Stimulated activated CD8-positive, alpha-beta memory T cell treated with anti-CD3 and anti-CD28 coated beads, Interleukin-15, amount 100 ng/mL, for 48 hours (primary cell): ENCODE measurements at places on chromosomes 1 and 21.
A peak's percentile ranks its signal among the peaks of the same experiment; 100 is the strongest.

DNA sequence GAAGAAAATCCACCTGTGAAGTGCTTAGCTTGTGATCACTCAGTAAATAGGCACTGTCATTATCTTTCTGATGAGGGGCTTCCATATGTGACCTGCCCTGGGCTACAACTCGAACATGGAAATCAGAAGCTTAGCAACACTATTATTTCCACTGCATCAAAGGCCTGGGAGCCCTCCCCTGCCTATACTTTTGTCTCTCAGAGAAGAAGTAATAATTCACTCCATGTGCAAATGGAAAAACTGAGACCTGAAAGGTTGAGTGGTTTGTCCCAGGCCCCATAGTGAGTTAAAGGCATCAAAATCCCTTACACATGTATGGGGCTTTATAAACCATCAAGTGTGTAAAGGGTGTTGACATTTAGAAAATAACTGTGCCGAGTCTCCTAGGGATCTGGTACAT, 20.9 kb downstream of the SOX13 start:
- DNase-seq, result no peak

DNA sequence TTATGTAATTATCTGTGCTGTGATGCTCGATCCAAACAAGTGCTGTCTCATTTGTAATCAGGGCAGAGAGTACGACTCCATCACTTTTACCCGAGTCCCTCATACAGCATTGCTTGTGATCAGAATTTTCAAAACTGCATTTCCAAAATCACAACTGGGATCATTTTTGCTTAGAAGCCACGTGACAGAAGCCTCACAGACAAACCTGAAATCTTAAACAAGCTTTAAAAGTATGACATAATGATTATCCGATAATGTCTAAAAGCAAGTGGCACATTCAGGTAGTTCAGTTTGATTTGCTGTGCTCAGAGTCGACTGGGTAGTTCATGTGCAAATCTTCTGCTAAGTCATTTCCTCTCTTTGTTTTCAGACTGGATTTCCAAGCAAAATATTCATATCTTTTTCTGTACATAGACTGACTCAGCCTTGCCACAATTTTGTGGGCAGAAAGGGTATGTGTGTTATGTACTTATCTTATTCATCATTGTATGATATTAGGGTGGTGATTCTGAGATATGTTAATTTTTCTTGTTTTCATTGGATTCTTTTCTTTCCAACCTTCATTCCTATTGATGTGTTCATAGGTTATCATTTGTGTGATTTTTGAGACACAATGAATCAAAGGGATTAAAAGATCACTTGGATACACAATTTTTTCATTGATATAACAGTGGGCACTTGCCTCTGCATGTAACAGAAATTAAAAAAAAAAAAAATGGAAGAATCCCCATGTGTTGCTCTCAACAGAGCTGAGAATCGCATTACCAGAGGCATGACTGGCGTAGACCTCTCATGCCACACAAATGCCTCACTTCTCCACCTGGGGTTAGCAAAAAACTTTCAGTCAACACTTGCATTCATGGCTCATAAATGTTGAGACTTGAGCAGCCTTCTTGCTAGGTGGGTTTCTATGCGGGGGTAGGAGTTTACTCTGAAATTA, 355.7 kb downstream of the LTN1 start:
- DNase-seq, result no peak

DNA sequence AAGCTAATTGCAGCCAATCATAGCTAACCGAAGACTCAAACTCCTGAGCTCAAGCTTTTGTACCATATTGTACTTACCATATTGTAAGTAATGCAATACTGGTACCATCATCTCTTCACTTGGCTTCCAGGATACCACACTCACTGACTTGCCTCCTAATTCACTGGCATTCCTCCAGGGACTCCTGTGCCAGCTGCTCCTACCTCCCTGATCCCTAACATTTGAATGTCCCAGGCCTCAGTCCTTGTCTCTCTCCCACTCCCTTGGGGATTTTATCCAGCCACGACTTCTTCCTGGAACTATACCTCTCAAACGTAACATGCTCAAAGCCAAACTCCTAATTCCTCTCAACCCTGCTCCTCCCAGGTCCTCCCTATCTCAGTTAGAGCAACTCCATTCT, 33.8 kb downstream of the USP48 start:
- DNase-seq, result no peak

DNA sequence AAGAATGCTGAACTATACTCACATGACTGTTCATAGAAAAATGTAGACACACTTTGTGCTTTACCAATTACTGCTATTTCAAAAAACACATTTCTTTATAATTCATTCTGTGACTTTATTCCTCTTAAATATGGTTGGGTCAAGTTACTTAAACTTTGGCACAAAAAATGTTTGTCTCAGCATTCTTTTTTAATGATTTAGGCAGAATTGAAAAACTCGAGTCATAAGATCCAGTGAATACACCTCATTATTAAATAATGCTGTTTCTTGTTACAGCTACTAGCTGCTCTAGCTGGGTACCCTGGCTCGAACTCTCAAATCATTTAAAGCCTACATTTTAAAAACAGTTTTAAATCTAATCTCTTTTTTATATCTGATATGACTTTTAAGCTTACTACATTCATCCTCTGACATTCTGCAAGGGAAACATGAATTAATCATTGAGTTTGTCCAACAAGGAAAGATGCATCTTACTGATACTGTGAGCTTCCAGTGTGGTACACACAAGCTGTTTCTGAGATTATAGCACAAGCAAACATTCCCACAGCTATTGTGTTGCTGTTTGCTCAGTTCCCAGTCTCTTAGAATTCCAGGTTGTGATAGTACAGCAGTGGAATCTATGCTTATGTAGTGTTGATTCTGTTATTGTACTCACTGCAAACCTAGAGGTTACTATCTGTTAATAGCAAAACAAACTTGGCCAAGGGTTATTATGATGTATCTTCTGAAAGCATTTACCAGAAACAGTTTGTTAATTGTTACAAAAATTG, 746.5 kb downstream of the USP25 start:
- DNase-seq, result no peak

- no peak for DNase-seq
These were observed 87.4 kb upstream of the TTC39A start for GRCh38 chr1:51417496-51418383.

DNA sequence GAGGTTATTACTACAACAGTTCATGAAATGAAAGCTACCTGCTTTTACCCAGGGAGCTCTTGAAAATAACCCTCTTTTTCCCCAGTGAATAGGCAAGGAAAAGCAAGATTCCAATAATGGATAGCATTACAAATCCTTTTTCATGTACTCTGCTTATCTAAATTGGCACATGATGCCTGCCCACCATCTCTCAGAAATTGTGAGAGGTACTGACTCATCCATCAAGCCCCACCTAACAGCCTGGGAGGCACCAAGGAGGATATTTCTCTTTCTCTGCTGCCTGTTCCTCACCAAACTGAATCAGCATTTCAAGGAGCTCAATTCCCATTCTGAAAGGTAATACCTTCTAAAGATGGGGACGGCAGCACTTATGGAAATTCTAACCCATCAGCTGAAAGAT, 34.4 kb downstream of the PALMD start:
- no peak for DNase-seq

DNA sequence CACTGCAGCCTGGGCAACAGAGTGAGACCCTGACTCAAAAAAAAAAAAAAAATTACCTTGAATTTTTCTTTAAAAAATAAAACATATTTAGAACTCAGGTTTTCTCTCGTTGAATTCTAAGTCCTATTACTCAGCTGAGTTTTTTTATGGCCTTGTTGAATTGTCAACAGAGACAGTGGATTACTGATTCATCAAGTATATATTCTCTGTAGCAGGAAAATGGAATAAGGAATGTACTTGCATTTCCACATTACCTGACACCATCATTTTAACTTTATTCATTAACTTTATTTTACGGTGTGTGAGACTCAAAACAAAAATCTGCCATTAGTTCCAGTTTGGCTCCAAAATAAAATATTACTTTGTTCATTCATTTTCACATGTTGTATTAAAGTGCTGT, 53.8 kb upstream of the APP start:
- DNase-seq, result no peak

DNA sequence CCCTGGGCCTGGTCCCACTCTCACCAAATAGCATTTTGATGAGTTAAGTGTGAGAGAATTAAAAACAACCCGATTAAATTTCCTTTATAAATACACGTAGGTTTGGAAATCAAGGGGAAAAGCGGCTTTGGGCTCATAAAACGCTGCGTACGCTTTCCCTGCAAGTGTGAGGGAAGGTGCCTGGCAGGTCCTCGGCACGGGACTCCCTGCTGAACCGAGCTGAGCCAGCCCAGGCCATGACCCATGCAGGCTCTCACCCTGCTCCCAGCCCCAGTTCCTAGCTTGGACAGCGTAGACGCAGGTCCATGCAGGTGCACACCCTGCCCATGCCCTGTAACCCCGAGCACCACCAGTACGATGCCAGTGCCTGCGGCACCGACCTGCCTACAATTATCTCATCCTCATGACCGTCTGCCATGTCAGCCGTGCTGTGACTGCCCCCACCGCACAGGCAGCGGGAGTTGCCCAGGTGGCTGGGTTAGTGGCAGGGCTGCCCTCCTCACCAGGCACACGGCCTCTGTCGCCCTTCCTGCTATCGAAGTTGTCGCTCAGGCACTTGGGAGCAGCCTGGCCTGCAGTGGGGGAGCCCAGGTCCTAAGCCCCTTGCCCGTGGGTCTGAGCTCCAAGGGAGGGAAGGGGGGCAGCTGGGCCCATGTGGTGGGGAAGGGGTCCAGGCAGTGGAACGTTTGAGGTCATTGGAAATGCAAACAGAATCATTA, 41.0 kb upstream of the ACTRT2 start:
- no peak for DNase-seq

GRCh38 chr1:41641475-41641814, 157.0 kb upstream of the EDN2 start:
- DNase-seq, result peak; percentile 67

DNA sequence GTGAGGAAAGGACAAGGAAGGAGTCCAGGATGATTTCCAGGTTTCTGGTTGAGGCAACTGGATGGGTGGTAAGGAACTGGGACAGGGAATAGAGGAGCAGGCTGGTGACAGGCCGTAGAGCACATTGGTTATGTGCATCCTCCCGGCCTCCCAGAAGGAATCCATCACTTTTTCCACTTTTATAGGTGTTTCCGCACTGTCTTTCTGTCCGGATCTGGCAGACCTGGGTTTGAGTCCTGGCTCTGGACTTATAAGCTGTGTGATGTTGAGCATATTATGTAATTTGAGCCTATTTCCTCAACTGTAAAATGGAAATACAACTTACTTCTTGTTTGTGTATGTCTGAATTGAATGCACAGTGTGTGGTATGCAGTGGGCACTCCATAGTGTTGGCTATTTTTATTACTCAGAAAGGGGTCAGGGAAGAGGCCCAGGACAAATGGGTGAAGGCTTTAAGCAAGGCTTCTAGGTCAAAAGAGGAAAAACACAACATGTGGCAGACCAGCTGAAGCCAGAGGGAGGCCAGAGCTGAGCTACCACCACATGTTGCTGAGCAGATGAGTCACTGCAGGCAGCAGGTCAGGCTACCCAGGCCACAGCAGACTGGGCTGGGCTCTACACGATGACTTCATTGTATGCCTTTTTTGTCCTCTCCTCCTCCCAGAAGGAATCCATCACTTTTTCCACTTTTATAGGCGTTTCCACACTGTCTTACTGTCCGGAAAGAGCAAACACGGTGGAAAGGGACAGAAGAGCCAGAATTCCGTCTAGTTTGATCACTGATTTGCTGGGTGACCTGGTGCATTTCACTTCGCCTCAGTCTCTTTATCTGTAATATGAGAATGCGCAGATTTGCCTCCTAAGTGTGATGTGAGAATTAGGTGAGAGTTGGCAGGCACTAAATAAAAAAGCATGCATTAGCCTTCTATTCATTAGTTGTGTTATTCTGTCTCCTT, 791 bp upstream of the MAST2 start:
- DNase-seq, result peak; percentile 12

GRCh38 chr21:30227633-30228404, 11.9 kb upstream of the CLDN8 start:
- no peak for DNase-seq

GRCh38 chr1:7584157-7584556, 186.9 kb upstream of the VAMP3 start:
- no peak for DNase-seq
